ENCODE measurements at places on chromosomes 5 and 9.

DNA sequence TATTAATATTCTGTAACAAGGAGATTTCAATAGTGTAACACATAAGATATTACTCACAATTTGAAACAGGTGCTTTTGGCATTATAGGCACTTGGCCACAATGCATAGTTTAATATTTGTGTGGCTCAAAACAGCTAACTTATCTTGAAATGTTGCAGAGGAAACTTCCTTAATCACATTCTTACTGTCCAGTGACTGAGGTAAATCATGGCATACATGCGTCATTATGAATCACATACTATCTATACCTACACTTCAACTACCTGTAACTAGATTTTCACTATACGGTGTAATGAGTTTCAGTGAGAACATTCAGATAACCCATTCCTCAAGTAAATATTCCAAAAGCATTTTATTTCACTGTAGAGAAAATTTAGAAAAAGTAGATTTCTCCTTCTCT, 218.8 kb downstream of the PDE4D start:
- DNase-seq: no peak

DNA sequence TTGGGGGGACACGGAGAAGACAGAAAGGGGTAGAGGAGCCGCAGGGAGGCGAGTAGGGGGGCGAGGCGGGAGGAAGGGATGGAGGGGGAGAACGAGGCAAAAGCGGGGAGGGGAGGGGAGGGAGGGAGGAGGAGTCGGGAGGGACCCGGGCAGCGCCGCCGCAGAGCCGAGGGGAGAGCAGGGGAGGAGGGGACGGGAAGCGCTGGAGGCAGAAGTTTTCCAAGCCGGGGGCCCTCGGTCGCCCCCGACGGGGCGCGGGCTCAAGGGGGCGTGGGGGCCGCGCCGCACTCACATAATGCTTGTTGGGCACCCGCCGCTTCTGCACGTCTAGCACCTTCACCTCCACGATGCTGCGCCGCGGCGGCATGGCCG, 353 bp downstream of the SH3PXD2B start:
- DNase-seq: no peak

- peak; percentile 29 for DNase-seq
Observed at GRCh38 chr5:68287976-68288706, 72.6 kb downstream of the PIK3R1 start.

GRCh38 chr9:121976751-121977150, 116.4 kb downstream of the TTLL11 start:
- no peak for DNase-seq

- DNase-seq: no peak
Observed at GRCh38 chr9:137423514-137424291, 510 bp downstream of the NOXA1 start.

DNA sequence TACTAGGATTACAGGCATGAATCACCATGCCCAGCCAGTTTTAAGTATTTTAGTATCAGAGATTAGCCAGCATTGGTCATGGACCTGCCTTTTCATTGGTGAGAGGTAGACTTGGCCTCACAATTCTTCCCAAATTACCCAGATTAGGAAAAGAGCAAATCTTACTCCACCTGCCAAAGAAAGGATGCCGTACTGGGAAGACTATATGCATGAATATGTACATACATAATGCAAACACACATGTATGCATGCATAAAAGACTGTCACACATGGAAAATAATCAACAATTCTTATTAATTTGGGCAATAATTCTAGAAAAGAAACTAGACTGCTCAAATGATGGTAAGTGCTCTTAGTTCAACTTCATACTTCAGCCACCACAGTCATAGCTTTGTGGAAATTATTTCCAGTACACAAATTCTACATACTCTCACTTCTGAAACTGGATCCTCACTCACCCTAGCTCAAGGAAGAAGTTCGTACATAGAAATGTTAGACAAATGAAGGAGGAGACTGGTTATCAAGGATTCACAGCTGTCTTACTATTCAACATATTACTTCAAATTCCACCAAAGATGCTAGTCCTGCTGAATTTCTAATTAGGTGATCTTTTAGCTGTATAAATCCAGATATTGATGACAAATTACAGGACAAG, 73.7 kb downstream of the MINAR2 start:
- no peak for DNase-seq

DNA sequence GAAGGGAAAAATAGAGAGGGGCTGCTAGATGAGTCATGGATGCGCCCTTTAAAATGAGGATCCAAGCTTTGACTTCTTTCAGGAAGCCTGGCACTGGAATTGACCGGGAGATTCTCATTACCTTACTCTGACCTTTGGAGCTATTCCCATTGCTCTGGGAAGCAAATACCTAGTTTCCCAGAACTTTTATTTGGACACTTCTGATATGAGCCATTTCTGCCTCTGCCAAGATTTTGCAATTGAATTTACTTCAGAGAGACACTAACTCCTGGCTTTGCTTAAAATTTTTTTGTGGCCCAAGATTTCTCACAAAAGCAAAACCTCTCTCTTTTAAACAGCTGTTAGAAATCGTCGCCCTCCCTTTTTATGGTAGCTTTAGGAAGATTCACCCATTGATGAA, 15.7 kb upstream of the AGXT2 start:
- no peak for DNase-seq

GRCh38 chr5:77633207-77633675, 5.3 kb downstream of the OTP start:
- no peak for DNase-seq

DNA sequence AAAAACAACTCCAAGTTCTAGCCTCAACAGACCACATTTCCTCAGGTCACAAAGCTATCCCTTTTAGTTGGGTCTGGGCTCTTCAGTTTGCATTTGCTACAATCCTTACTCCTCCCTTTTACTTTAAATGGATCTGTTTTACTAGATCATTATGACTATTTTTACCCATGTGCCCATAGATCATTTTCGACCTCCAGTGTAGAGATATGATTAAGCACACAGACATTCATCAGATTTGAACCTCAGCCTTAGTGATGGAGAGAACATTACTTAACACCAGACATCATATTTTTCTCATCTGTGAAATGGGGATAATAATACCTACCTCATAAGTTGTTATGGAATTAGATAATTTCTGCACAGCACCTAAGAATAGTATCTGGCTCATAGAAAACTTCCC, 141.9 kb downstream of the NPR3 start:
- DNase-seq: no peak

DNA sequence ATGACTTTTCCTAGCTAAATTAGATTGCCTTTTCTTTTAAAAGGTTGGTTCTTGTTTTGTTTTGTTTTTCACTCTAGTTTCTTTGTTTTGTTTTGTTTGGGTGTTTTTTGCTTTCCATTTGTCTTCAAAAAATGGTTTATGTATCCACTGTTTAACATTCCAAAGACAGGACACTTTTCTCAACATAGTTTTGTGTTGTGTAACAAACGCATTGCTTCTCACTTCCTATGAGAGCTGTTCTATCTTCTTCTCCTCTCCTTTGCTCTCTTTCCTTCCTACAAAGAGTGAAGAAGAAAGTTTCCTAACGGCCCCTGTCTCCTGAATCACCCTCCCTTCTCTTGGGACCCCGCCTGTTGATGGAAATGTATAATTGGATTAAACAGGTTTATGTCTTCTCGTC, 539.7 kb downstream of the ACTL7B start:
- no peak for DNase-seq

- DNase-seq: no peak
Observed at GRCh38 chr5:169716287-169716686, 79.2 kb downstream of the DOCK2 start.

- no peak for DNase-seq
Observed at GRCh38 chr9:127323393-127323792, 58.8 kb downstream of the GARNL3 start.

DNA sequence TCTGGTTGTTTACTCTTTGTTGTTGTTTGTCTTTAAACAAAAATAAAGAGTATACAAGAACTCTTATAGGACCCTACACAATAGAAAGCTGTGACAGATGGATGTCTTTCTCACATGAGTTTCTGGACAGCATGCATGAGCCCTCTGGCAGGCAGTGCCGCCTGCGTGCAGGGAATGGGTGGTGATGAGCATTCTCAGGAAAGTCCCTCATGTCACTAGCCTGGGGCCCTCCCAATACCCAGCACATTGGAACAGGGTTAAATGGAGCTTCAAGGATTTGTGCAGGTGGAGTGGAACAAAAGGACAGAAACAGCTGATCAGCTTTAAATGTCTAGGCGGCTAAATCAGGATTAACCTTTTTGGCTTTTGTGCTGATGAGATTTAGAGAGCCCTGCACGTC, 181.0 kb upstream of the CD180 start:
- DNase-seq: no peak

GRCh38 chr9:121288673-121289025, 20.7 kb downstream of the GSN start:
- DNase-seq: no peak

All from stimulated activated CD4-positive, alpha-beta T cell treated with anti-CD3 and anti-CD28 coated beads, Interleukin-2, amount 100 ng/mL, for 48 hours (primary cell).